ENCODE measurements at places on chromosomes 1 and 21. TPM values are rescaled to one million over a fixed set of nuclear protein-coding genes. Genes with fewer than 3 reads are reported as not detected.

DNA sequence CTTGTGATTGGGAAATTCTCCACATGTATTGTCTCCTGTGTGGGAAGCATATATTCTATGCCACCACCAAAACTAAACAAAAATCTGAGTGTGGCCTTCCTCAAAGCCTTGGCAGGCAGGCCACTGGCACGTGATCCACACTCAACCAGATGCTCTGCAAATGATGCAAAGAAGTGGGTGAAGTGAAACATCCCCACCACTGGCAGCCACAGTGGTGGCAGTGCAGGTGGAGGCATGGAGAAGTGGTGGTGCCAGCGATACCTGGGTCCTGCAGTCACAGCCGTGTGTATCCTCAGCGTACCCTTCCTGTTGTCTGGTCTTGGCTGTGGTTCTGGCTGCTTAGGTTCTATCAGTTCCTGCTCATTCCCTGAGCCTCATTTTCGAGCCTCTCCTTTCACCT, 65.2 kb downstream of the PLPPR5 start:
- no peak for DNase-seq

GRCh38 chr1:88648706-88649105, 35.4 kb upstream of the PKN2 start:
- DNase-seq: no peak

DNA sequence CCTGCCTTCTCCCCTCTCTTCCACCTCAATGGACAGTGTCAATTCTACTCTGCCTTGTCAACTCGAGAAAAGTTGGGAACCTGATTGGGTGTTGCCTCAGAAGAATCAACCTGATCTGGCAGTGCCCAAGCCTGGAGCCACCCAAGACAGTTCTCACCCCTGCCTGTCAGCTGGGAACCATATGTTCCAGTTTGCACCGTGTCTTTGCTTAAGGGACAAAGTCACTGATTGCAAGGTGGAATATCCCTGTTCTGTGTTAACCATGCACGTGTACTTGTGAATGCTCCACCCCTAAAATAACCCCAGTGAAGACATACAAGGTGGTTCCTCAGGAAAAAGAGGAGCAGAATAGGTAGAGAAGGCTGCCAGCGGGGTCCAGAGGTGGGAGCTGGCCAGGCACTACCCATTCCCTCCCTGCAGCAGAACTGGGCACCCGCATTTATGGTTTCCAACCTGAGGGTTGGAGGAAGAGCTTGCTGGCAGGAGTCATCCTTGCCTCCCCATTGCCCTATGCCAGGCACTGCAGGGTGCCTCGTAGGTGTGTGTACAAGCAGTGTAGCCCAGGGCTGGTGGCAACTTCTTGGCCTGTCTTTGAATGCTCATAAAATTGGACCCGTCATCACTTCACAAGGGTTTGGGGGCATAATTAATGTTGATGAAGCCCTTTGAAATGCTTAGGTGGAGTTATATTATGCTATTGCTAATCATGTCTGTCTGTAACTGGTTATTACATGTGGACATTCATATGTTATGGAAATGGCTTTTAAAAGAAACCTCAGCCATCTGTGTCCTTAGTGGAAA, 11.3 kb downstream of the NIPAL3 start:
- no peak for DNase-seq

GRCh38 chr21:36681117-36681631, 17.7 kb upstream of the SIM2 start:
- DNase-seq: no peak

SMIM1 gene
- 4.2 TPM for total RNA-seq

Data from Calu3 (cell line).